ENCODE measurements at places on chromosomes 7 and 10.

DNA sequence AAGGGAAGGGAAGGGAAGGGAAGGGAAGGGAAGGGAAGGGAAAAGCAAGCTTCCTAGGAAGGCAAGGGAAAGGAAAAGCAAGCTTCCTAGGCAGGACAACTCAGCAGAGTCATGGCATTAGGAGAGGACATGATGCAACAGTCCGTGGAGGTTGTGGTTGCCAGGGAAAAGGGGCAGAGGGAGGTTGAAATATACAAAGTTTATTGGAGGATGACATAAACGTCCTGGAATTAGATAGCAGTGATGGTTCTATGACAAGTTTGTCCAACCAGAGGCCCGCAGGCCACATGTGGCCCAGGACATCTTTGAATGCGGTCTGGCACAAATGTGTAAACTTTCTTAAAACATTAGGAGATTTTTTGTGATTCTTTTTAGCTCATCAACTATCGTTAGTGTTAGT lies 59.8 kb upstream of the OPN4 start:
- DNase-seq: peak; percentile 65

GRCh38 chr10:69718951-69719350 lies 82.8 kb upstream of the COL13A1 start:
- peak; percentile 57 for DNase-seq

DNA sequence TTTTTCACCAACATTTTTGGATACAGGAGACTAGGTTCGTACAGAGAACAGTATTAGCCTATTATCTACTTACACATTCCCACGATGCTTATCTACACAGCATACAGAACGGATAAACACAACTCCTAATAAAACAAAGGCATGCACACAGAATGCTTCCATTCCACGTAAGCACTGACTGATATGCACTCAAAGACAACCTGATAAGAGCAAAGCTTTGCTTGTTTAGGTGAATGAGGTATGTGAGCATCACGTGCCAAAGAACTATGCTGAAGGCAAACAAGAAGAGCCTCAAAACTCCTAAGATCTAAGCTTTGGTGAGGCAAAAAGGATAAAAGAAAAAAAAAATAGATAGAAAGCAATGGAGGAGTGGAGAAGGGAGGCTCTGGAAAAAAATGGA lies 413.5 kb upstream of the LRRN3 start:
- DNase-seq: no peak

DNA sequence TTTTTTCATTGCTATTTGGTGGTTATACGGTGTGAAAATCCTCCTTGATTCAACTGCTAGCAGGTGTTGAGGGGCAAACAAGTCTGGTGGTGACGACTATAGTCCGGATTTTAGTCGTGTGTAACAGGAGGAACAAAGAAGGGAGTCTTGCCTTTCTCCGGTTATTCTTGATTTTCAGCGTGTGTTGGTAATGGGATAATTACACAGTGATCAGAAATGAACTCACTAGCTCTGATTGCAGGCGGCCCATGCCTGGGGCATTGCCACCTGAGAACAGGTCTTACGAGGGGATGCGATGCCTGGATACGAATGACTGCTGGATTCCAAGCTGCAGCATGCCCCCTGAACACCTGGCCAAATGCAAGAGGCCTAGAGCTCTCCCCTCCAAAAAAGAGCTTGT lies 72.8 kb downstream of the CAMK1D start:
- no peak for DNase-seq

DNA sequence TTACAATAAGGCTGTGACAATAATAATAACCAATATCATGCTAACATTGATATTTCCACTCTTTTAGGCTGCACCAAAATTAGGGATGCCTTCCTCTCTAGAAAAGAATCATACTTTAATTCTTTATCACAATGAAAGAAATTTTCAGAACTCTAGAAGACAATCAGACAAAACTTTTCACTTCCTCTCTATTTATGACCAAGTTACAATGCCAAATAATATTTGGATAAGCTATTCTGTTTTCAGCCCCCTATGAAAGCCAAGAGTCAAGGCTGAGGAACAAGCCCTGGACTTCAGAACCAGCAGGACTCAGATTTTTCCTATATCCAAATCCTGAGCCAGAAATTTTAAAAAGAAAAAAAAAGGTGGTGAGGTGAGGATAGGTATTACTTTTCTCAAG lies 4.6 kb downstream of the HYCC1 start:
- DNase-seq: no peak

GRCh38 chr7:40799493-40800403 lies 664.9 kb downstream of the SUGCT start:
- peak; percentile 40 for DNase-seq

DNA sequence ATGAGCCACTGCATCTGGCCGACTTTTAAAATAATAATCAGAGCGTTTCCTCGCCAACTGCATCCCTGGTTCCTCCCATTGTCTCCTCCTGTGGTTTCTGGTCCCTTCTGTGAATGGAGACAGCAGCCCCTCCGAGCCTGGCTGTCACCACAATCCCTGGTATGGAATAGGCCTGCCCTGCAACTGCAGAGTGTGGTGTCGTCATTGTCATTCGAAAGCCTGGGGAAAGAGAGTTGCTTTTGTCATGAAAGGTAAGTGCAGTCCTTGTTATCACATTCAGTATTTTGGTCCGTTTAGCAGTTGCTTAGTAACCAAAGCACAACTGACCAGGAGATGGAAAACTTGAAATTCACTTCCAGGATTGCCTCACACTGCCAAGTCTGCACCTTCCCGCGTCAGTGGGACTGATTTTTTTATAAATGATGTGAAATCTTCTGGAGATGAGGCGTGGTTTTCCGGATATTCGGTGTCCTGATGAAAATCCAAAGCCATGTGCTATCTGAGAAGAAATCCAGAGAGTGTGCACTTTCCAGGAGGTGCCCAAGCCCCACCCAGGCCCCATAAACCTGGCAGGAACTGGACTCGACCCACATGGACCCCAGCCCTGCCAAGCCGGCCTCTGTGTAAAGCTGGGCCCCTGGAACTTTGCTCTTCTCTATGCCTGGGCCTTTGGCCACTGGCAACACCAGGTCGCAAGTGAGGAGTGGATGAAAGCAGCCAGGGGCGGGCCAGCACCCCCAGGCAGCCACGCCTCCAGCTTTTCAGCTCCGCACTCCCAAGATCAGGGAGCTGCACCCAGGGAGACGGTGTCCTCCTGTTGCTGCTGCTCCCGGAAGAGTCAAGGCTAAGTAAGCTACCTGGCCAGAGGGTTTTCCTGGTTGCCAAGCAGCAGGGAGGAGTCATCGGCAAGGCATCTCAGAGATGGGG lies 133.7 kb upstream of the SH2B2 start:
- DNase-seq: peak; percentile 61

DNA sequence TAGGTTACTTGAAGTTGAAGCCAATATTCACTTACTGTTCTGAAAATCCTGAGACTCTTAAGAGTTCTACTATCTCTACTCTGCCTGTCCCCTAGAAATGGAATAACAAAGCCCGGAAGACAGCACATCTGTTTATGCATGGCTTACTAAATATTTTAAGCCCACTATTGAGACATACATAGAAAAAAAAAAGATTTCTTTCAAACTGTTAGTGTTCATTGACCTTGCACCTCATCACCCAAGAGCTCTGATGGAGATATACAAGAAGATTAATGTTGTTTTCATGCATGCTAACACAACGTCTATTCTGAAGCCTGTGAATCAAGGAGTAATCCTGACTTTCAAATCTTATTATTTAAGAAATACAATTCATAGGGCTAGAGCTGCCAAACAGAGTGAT lies 859.3 kb upstream of the C7orf33 start:
- DNase-seq: no peak

DNA sequence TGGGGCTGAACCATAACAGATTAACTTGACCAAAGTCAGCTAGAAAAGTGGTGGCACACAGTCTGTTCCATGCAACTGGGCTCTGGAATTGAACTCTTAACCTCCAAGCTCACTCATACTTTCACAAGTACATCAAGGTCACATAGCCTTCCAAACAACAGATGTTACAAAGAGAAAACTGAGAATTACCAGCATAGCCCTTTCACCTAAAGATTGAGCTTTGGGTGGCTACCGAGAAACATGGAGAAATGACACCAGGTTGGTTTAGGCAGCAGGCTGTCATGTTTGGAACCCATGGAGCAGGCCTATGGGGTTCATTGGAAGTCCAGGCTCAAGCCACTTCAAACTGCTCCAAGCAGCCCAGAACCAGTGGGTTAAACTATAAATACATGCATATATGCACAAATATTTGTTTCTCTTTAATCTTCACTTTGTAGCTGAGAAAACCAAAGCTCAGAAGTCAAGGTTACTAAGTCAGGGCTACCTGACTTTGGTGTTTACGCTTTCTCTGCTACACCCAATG lies 59.1 kb downstream of the MALSU1 start:
- DNase-seq: no peak

- DNase-seq: no peak
Measured at GRCh38 chr7:26167303-26167934, 15.4 kb downstream of the NFE2L3 start.

- no peak for DNase-seq
Measured at GRCh38 chr7:141157138-141157765, 83.4 kb downstream of the TMEM178B start.

GRCh38 chr7:113831556-113831955 lies 87.3 kb downstream of the PPP1R3A start:
- peak; percentile 6 for DNase-seq

DNA sequence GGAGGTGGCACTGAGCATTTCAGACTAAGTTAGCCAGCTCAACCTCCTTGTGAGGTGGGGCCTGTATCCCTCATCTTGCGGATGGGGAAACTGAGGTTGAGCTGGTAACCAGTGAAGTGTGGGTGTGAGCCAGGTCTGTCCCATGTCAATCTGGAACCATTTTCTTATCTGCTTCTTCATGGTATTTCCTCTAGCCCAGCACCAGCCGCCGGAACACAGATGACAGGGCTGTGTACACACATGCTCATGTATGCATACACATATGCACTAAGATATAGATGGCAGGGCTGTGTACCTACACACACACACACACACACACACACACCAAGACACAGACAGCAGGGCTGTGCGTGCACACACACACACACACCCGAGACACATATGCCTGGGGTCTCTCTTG lies 18.5 kb downstream of the RAMP3 start:
- no peak for DNase-seq

DNA sequence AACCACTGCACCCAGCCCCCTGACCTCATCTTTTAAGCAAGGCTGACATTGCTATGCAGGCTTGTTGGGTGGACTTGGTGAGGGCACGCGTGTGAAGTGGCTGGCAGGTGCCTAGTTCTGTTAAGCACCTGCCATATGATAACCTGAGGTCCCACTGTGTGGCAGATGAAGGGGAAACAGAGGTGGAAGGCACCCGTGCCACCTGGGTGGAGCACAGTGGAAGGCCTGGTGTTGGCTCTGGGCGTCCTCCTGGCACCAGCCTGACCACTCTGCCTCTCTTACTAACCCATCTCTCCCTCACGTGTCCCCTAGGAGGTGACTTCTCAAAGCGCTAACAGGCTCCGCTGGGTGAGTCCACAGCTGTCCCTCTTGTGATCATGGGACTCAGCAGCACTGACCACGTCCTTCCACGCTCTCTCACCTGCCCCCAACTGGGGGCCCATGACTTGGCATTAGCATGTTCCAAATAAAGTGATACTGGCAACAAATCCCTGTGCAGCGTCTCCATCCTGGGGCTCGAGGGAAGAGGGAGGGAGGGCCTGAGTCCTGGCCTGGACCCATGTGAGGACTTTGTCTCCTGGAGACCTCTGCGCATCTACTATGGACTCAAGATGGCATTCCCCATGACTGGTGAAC lies 4.6 kb upstream of the ZNF862 start:
- DNase-seq: no peak

DNA sequence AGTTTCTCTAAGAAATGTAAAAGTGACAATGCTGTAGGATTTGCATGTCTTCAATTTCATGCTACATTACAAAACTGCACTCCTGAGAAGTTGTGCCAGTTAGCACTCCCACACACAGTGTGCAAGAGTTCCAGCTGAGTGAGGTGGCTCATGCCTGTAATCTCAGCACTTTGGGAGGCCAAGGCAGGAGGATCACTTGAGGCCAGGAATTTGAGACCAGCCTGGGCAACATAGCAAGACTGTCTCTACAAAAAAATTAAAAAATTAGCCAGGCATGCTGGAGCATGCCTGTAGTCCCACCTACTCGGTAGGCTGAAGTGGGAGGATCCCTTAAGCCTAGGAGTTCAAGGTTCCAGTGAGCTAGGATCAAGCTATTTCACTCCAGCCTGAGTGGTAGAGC lies 44.6 kb downstream of the FRA10AC1 start:
- DNase-seq: no peak

- no peak for DNase-seq
Measured at GRCh38 chr10:4479342-4479741, 346.7 kb upstream of the AKR1E2 start.

GRCh38 chr7:18846765-18847215 lies 270.6 kb downstream of the TWIST1 start:
- peak; percentile 73 for DNase-seq

DNA sequence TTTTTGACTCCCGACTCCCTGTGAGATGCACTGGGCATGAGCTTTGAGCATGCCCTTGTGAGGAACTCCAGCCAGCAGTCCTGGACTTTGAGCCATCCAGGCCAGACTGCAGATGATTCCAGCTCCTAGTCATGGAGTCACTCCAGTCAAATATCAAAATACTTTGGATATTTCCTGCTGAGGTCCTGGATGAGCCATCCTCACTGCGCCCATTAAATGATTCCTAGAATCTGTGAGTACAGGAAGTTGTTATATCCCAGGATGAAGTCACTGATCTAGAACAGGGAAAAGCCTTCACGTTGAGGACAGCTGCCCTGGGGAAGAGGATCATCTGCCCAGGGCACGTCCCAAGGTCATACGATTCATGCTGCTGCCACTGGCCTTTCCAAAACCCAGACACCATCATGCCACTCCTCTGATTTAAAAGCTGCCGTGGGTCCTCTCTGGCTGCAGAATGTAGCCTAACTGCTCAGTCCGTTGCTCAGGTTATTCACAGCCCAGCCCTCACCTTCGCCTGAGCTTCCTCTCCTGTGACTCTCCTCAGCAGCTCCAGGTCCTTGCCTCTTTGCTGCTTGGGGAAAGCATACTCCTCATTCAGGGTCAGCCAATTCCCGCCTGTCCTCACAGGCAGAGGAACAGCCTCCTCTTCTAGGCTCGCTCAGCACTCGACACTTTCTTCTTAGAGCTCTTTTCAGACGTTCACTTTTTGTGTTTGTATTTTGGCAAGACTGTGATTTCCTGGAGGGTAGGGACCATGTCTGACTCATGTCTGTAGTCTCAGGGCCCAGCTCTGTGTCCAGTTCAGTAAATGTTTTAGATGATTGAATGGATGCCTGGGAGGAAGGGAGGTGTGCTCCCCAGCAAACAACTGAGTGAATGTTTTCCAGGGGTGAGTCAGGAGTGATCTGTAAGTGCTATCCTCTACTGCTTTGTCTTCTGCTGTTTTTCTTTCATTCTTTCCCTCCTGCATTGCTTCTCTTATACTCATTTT lies 157.8 kb downstream of the SNX10 start:
- DNase-seq: peak; percentile 71

Data from fibroblast of skin of right biceps (primary cell).